ENCODE measurements at places on chromosomes 12 and 14.

GRCh38 chr12:107163413-107163812 lies 70.1 kb upstream of the CRY1 start:
- no peak for DNase-seq

DNA sequence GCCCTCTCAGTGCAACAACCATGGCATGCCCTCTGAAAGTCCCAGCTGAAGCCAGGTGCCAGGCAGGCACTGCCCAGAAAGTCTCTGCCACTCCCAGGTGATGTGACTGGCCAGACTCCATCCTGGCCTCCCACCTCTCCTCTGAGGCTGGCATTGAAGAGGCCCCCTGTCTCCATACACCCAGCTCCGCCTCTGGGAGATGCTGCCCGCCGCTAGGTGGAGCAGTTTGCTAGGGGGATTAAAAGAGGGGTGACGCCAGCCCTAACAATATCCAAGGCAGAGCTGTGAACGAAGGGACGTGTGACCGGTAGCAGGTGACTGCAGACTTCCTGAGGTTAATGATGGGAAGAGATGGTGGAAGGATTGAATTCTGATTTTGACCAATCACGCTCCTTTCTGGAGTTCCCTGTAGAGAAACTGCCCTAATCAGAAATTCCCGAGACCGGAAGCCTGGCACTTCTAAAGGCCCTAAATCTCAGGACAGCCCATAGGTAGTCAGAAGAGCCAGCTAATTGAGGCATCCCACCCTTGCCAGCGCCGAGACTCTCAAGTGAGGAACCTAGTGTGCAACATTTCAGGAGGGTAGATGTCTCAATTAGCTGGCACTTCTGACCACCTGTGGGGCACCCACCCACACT lies 8.3 kb upstream of the PLEK2 start:
- DNase-seq: no peak

GRCh38 chr12:112097641-112098040 lies 10.9 kb downstream of the NAA25 start:
- no peak for DNase-seq

DNA sequence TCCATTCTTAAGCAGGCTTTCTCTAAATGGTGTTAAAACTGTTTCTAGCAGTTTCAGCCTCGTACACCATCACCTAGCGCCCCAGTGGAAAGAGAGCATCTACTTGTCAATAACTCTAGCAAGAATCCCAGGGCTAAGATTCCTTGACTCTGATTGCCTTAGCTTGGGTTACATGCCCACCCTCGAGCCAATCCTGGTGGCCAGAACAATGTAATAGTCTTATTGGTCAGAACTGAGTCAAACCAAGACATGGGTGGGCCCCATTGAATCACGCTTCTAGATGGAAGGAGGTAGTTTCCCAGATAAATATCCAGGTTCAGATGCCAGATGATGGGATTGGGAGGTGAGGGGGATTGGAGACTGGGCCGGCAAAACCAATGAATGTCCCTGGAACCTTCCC lies 55.9 kb upstream of the MED13L start:
- DNase-seq: no peak

GRCh38 chr12:82650627-82651337 lies 35.9 kb upstream of the TMTC2 start:
- DNase-seq: no peak

DNA sequence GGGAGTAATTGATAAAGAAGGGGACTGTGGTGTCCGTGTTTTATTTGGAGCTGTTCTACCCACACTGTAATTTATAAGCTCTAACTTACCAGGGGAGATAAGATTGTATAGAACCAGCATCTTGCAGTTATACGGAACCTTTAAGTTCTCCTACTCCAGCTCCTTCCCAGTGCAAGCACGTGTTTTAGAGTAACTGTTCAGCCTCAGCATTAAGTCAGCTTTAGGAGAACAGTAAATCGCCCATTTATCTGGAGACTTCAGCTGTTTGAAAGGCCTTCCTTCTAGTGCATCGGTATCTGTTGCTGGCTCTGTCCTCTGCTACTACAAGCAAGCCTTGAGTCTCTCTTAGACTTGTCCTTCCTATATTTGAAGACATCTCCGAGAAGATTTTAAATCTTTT lies 95.6 kb downstream of the ETV6 start:
- no peak for DNase-seq

- DNase-seq: no peak
These were observed 185.5 kb downstream of the FOXN3 start for GRCh38 chr14:89231426-89232113.

DNA sequence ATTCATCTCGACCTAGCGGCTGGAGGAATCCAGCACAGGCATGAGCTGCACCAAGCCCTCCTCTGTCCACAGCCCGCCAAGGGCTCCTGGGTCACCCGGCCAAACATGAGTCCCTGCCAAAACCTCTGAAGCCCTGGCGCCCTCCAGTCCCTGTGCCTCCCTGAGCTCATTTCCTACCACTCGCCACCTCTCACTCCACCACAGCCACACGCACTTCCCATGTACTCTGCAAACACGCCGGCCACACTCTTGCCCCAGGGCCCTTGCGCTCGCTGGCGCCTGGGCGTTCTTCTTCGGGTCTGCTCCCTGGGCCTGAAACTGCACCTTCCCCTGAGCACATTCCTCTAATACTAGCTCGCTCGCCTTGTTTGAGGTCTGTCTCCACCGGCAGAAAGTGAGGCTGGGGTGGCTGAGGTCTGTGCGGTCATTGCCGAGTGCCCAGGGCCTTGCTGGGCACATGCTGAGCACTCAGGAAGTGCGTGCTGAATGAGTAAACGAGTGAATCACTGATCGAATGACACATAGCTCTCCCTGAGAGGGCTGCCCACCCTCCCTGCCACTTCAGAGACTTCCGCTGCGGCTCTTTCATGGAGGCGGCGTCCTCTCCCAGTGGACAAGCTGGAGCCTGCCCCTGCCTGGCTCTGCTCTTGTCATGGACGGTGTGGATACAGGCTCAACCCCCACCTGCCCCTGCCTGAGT lies 33.7 kb upstream of the DLK1 start:
- no peak for DNase-seq

GRCh38 chr12:6507102-6507998 lies 13.4 kb downstream of the NCAPD2 start:
- DNase-seq: no peak

- DNase-seq: no peak
These were observed 48.1 kb upstream of the OTX2 start for GRCh38 chr14:56858422-56858821.

DNA sequence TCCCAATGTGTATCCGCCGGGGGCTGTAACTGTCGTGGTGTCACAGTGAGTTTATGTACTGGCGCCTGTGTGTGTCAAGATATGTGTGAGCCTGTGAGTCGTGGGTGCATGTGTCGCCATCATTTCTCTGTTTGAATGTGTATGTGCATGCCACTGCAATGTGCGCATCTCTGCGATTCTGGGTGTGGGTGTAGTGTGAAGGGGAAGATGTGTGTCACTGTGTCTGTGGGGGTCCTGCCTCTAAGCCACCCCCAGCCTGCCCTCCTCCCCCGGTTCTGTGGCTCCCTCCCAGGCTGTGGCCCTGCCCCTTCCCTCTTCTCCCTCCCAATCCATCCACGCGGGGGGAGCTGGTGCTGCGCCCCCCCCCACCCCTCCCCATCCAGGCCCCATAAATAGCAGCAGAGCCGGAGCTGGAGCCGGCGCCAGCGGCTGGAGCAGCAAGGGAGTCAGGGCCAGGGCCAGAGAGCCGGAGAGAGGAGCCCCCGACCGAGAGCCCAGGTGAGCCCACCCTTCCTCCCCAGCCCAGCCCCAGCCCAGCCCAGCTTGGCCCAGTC lies at the start of gene CPNE6:
Gene CPNE6 (plus strand): TSS at position 419 of the 554 bp plus-strand sequence. CDS start 1,375 bp downstream, outside the sequence.
- no peak for DNase-seq

DNA sequence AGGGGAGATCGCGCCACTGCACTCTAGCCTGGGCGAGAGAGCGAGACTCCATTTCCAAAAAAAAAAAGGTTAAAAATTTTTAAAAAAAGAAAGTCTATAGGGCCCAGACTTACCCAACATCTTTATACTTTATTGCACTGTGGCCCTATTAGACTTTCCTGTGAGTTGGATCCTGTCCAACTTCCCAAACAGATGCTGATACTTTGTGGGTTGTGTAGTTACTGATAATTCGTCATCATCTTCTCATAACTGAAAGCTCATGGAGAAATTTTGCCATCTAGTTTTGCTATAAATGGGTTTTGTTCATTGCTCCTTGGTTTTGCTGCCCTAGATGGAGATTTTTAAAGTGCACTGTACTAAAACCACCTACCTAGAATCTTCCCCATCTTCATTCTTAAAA lies 31.1 kb downstream of the APOBEC1 start:
- no peak for DNase-seq

DNA sequence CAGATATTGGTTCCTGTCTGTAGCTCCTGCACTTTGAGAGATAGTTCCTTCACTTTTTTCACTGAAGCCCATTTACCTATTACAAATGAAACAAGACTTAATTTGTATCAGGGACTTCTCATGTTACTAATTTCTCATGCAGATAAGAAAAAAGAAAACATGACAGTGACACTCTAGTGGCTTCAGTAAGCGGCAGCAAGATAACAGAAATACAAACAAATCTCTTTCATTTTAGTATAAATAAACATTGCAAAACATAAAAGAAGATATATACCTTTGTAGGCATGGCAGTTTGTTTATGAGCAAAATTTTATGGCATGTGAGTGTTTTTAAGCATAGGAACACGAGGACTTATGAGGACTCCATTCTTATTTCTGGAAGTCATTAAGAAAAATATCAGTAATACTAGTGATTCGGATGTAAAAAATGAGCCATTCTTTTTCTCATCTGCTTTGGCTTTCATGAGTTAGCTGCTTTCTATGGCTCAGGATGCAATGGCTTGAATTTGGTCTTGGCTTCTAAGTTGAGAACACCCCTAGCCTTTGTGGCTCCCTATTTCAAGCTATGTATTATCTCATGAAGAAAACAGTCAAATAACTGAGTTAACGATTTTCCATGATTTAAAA lies 310.1 kb upstream of the RGS6 start:
- no peak for DNase-seq

DNA sequence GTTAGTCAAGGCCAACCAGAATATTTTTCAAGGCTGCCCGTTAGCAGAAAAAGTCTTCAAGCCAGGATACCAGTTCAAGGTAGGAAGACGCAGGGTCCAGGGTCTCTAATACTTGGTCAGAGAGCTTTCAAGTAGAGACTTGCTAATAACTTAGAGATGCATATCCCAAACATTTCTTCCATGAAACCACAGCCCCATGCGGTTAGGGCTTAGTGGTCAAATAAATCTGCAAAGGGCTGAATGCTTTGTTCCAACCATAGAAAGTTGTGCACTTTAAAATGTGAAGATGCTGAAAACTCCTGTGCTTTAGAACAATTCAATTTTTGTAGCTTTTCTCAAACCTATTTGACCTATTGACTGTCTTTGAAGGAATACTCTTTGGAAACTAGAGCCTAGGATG lies 208.9 kb downstream of the PIK3C2G start:
- no peak for DNase-seq

GRCh38 chr14:32421781-32422180 lies 92.7 kb downstream of the AKAP6 start:
- DNase-seq: no peak

DNA sequence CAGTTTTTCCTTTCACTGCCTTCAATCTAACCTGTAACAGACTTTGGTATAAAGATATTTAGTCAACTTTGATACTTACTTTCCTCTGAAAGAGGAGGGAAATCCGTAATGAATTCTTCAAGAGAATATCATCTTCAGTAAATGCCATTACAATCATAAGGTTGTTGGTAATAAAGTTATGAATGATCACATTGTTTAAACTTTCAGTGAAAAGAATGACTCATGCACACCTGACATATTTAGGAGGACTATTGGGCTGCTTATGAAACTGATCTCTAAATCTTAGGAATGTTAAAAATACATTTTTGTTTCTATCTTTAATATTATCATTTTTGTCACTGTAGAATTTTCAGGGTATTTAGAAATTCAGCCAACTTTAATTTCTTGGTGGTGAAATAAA lies 474.7 kb downstream of the SLC16A7 start:
- DNase-seq: no peak

DNA sequence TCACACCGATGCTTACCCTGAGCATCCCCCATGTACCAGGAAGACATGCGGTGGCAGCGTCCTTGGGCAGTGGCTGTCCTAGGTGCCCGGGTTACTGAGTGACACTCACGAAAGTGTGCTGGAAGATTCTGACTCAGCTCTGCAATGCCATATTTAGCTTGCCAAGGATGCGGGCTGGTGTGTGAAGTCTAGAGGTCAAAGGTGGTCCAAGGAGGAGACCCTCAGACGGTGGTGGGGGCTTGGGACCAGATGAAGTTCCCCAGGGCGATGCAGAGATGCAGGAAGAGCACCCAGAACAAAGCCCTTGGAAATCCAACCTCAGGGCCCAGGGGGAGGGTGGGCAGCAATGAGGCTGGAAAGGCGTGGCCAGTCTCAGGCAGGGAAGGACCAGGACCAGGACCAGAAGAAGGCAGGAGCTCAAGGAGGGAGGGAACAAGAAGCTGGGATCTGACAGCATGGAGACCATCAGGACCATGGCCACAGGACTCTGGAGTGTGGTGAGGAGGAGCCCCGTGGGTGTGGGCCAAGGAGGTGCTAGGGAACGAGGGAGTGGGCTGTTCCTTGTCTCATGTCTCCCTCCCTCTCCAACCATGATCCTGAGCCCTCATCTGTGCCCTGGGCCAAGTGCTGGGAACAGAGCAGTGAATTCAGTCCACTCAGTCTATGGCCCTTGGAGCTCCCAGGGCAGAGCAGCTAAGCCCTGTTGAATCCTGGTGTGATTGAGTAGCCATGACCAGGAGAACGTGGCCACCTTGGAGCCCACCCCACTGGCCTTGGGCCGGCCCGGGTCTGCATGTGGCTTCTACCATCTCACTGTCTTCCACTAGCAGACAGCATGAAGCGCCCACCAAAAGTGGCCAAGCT lies 310.1 kb upstream of the DIO3 start:
- DNase-seq: no peak

DNA sequence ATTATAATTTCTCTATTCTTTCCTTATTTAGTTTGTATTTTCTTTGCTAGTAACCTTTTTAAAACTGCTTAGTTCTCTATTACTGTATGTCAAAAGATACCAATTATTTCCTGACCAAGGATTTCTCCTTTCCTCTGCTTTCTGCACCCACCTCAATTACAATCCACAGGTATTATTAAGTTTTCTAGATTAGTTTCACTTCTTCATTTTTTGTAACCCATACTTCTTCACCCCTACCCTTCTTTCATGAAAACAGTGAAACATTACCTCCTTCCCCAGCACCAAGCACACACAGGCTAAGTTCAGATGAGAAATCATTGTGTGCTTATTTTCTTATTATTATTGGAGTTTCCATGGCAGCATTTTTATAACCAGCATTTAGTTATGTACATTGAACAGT lies 318.5 kb upstream of the MDGA2 start:
- DNase-seq: no peak

GRCh38 chr12:87585882-87586557 lies 443.2 kb downstream of the C12orf50 start:
- no peak for DNase-seq
